ENCODE measurements at places on chromosomes 3 and 15.
A peak's percentile ranks its signal among the peaks of the same experiment; 100 is the strongest.

- DNase-seq, result no peak
Observed at GRCh38 chr3:181797431-181797830, 85.7 kb downstream of the SOX2 start.

DNA sequence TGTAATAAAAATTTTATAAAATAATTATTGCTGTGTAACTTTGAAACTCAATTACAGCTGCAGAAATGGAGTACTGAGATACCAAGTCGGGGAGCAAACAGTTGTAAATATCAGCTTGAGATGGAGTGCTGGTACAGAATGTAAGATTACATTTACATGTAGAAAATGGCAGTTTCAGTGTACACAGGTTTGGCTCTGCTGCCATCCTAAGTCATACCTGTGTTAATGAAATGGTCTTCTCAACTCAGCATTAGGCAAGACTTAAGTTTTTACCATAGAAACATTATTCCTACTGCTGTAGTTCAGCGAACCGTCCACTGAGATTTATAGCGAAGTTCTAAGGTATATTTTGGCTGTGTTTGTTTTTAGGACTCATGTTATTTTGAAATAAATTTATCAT is 110.1 kb upstream of the TBL1XR1 start:
- DNase-seq, result no peak

DNA sequence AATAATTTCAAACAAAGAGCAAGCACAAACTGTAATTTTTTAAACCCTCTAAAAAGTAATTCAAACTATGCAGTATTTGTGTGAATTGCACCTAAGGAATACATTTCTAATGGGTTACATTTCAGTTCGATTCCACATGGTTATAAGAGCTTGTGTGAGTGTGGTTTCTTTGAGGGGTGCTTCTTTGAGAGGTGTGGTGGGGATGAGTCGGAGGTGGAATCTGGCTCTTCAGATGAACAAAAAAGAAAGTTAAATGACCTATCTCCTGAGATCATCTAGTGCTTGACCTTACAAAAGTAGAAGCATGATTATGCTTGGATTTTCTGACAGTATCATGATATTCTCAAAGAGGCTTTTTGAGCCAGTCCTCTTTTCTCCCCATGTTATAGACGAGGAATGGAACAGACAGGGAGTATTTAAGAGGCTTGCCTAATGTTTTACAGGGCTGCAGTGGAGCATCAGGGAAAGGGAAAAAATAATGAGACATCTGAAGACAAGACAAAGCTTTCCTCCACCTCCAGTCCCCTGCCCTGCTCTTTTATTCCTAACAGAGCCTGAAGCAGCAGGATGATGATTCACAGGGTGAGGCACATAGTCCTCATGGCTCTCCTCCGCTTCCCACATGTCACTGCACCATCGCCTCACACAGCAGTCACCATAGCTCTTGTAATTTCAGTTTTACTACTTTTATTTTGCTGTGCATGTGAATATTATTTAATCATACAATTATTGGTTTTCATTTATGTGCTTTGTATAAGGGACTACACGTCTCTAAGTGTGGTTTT is 82.0 kb downstream of the LYSMD4 start:
- peak; percentile 58 for DNase-seq

DNA sequence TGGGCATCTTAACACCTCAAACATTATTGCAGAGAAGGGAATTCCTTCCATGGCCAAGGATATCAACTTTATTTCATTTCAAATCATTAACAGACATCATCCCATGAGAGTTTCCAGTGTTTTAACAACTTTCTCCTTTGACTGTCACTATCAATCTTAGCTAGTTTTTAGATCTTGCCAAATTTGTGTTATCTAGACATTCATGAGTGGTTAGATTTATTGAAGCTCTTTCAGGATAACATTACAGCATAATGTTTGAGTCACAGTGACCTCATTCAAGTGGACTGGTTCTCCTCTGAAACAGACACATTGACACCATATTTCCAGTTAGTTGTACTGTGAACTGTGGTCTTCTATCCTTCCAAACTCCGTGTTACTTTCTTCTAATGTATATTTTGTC is 8.6 kb upstream of the TNFAIP8L3 start:
- DNase-seq, result peak; percentile 66

GRCh38 chr3:4963669-4964570 is 15.3 kb upstream of the BHLHE40 start:
- DNase-seq, result no peak

GRCh38 chr3:42749753-42750231 is 23.3 kb downstream of the CCDC13 start:
- DNase-seq, result peak; percentile 64

DNA sequence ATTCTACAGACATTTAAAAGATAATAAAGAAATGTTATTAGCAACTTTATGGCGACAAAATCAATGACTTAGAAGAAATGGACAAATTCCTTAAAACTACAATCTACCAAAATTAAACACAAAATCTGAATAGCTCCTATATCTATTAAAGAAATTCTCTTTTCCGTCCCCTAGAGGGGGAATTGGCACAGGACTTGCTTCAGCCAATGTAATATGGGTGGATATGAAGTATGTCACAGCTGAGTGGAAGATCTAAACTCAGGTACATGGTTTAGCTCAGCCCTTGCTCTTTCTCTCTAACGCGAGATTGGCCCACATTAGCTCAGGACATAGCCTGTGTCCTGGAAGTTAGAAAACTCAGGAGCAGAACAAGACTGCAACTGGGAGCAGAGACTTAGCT is 79.3 kb downstream of the DNAH12 start:
- no peak for DNase-seq

- peak; percentile 35 for DNase-seq
Observed at GRCh38 chr15:57703387-57703786, 3.1 kb upstream of the POLR2M start.

- DNase-seq, result peak; percentile 59
Observed at GRCh38 chr3:24123596-24123995, 178.5 kb downstream of the NR1D2 start.

DNA sequence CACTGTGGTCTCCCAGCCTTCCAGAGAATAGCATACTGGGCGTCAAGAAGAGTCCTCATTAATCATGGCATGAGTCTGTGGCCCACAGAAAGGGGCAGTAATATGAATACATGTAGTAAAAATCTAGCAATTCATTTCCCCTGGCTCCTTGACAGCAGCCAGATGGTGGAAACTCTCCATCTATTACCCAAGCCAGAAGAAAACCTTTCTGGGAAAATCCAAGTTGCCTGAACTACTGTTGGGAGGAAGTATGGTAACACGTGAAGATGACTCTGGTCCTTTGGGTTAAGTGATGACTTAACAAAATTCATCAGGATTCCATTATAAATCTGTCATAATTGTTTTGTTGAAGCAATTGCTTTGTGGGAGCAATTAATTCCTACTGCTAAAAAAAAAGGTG is 530.5 kb downstream of the FHIT start:
- DNase-seq, result peak; percentile 22

- peak; percentile 14 for DNase-seq
Observed at GRCh38 chr3:196942915-196943277, 568 bp upstream of the NCBP2 start.

DNA sequence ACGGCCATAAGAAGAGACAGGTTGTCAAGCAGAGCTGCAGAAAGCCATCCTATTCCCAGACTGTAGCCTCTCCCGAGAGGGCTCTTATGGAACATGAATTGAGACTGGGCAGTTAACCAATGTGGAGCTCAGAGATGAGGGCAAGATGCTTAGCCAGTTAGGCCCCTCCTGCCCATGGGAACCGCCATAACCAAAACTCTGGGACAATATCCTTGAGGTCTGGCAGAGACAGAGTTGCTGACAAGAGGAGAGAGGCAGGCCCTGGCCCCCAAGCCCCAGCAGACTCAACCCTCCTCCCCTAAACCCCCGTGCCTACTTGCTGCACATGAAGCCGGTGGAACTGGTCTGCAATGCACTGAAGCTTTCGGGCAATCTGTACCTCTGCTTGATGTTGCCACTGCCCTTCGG is 4.8 kb downstream of the BMF start:
- peak; percentile 31 for DNase-seq

GRCh38 chr15:25910832-25911231 is 47.7 kb upstream of the ATP10A start:
- DNase-seq, result no peak

DNA sequence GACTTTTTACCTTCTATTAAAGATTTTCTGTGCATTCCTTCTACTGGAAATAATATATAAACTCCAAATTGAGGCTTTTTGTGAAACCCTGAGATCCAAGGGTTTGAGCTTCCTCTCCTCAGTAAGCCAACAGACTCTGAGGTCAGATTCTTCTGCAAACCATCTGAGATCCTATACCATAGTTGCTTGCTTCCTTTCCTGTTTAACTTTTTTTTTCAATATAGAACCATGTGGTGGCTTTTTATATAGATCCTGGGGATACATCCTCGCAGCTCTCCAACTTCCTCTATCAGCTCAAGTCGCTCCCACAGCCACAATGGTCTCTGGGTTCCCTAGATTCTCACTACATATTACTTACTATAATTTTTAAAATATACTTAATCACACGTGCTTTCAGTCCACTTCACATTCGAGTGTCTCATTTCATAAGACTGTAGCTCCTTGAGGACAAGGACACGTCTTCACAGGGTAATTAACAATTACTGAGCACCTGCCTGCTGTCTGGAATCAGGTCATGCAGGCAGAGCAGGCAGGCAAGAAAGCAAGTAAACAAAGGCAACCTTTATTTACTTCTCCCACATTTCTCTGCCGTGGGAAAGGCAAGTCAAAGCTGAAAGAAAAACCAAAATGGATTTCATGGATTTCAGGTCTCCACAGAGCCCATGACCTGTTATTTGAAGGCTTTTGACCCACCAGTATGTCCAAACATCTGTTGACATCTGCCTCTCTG is 941.5 kb downstream of the FHIT start:
- DNase-seq, result no peak

- DNase-seq, result no peak
Observed at GRCh38 chr3:150798122-150798618, 35.2 kb upstream of the SIAH2 start.

GRCh38 chr15:41585127-41586047 is 26.4 kb downstream of the TYRO3 start:
- peak; percentile 71 for DNase-seq

DNA sequence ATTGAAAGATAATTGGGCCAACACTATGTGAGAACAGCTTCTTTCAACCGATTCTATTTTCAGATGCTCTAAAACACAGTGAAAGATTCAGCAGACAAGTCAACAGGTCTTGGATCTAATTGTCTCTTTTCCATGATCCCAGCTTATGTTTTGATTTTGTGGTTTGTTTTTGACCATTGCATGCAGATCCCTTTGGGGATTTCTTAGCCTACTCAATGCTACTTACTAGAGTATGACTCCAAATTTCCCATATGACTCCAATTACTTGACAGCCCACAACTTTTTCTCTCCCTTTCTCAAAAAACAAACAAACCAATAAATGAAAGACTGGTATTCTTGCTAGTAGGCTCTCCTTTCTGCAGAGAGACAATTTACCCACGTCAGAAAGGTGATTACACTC is 67.1 kb downstream of the KCNH8 start:
- no peak for DNase-seq

DNA sequence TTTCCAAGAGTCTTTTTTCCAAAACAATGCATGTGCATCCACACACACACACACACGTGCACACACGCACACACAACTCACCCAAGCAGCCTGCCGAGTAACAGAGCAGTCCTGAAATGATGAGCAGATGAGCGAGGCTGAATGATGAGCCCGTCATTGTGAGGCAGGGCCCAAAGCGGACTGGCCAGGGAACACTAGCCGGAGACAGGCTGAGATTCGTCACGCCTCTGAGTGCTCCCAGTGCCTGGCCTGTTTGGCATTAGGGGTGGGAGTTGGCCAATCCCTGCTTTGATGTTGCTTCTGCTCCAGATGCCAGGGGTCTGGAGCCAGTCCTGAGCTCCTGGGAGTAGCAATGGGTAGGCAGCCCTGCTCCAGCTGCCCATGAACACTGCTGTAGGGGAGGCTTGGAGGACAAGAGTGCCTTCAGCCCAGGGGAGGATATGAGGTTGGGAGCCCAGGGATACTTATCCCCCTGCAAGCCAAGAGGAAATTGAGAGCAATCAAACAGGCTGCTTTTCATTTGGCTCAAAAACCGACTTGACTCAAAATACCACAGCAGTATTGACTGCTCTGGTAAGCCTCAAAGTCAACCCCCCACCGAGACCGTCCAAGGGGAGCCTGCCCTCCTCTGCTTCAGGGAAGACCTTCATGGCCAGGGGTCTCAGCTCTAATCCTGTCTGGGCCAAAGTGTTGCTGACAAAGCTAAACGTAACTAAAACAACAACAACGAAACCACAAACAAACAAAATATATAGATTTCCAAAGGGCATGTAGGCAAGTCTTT is 22.9 kb downstream of the COLQ start:
- peak; percentile 73 for DNase-seq

- no peak for DNase-seq
Observed at GRCh38 chr15:33309602-33310276, 1.0 kb upstream of the RYR3 start.

- DNase-seq, result no peak
Observed at GRCh38 chr3:63354160-63354559, 76.1 kb downstream of the SYNPR start.

DNA sequence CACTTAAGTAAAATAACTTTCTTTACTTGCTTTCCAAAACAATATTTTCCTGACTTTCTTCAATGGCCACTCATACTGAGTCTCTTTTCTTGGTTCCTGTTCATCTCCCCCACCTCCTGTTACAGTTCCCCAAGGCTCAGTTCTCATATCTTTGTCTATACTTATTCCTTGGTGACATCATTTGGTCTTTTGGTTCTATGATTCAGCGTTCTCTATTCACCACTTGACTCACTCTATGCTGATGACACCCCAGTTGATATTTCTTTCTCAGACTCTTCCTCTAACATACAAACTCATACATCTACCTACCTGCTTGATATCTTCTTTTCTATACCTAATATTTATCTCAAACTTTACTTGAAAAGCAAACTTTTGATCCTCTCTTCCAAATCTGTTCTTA is 85.0 kb upstream of the P3H2 start:
- peak; percentile 57 for DNase-seq

- DNase-seq, result peak; percentile 67
Observed at GRCh38 chr3:125403789-125404188, 28.7 kb upstream of the ZNF148 start.

GRCh38 chr15:79969146-79969545 is 1.9 kb downstream of the BCL2A1 start:
- DNase-seq, result no peak

DNA sequence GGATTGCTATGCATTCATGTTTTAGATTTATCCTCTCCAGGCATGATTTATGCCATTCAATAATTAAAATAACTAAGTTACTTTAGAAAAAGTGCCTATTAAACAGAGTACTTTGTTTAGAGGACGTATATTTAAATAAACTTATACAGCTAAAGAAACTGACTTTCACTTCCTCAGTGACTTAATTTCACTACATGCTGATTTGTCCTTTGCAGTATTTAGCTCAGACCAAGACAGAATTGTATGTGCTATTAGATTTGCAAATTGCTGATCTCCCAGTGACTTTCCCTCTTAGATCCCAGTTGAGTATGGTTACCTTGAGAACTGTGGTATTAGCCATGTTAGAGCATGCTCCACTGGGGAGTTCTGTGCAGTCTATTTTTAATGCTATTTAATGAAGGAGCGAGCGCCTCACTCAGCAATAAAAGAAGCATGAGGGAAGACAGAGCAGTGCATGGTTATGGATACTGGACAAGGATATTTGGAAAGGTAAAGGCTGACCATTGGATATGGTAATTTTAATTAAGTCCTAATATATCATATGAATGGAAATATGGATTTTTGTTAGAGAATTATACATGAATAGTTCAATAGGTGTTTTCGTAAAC is 2.7 kb downstream of the ARPP21 start:
- no peak for DNase-seq
